ENCODE measurements at places on chromosomes 1 and 21.

- DNase-seq = peak; percentile 93
Observed at GRCh38 chr1:111739194-111739924, at the start of gene INKA2. INKA2 (minus strand) TSS chr1:111739395; CDS start chr1:111739242, 153 bp downstream.

GRCh38 chr21:40155563-40155962 lies 288.3 kb downstream of the PCP4 start:
- no peak for DNase-seq

GRCh38 chr1:24418898-24419628 lies 3.5 kb downstream of the NIPAL3 start:
- DNase-seq = peak; percentile 47

- DNase-seq = no peak
Observed at GRCh38 chr1:82724246-82724645, 923.5 kb downstream of the ADGRL2 start.

DNA sequence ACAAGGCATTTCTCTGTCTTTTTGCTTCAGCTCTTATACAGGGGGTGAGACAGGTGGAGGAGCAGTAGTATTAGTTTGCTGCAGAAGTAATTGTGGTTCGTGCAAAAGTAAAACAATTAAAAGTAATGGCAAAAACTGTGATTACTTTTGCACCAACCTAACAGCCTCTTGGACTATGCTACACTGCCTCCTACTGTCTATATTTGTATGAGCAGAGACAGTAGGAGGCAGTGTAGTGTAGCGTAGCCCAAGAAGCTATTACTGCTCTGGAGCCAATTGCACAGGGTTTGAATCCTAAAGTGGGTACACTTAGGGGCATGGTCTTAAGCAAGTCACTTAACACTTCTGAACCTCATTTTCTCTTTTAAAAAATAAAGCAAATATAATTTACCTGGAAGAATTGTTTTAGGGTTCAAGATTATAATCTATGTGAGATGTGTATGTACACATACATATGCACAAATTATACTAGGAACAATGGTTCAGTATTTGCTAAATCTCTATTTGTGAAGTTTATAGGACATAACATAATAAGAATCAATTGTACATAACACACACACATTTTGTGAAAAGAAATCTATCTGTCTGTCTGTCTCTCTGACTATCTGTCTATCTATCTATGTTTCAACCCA lies 103.8 kb downstream of the BRINP3 start:
- peak; percentile 1 for DNase-seq

DNA sequence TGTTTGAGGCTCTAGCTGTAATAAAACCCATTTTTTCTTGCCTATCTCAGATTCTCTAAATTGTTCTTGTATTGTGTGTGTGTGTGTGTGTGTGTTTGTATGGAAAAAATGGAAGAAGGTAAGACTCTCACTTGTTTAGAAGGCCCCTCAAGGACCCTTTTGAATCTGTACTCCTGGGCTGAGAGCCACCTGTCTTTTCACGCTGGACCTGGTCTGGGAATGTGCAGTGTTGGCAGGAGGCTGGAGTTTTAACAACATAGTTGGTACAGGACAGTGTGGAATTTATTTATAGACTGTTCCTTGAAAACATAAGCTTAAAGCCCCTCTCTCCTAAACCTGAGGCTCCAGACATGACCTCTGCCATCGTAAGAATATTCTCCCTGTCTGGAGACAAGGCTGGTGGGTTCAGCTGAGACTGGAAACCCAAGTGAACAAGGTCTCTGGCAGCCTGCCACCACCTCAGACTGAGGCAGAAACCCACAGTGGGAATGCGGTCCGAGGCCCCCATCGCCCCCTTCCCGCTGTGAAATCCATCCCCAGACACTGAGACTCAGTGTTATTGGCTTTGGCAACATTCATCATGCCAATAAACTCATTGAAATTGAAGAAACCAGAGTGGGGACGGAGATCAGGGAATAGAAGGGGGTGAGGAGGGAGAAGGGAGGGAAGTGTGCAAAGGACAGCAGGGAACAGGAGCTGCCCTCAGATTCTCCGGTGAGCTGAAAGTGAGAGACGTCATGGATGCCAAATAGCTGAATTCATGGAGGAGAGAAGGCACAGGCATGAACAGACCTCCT lies 24.6 kb upstream of the PLXNA2 start:
- no peak for DNase-seq

DNA sequence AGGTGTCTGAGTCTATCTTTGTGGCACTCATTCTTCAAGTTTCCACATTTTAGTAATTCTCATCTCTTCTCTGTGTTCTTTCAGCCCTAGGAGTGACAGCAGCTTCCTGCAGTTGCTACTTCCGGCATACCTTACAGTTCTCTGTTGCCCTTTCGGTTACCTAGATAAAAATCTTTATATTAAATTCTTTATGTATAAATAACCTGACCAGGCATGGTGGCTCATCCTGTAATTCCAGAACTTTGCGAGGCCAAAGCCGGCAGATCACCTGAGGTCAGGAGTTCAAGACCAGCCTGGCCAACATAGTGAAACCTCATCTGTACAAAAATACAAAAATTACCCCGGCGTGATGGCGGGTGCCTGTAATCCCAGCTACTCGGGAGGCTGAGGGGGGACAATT lies 62.9 kb downstream of the CDKN2C start:
- no peak for DNase-seq

- DNase-seq = peak; percentile 68
Observed at GRCh38 chr1:223845037-223845809, 524 bp downstream of the TP53BP2 start.

- DNase-seq = peak; percentile 16
Observed at GRCh38 chr1:22317231-22317919, 134.3 kb upstream of the ZBTB40 start.

DNA sequence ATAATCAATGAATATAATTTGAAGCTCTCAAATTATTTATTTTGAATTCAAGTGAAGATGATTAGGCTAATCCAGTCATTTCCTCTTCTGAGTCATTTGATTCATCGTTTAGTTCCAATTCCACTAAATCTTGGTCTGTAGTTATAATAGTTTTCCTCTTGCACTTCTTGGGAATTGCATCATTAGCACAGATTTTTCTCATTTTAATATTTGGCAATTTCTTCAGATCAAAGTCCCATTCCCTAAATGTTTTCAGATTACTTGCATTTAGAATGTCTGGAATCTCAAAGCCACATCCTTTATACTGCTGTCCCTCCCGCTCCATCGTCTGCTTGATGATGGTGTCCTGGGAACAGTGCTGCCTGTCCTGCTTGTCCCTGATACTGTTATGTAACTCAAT lies 43.5 kb downstream of the MAST2 start:
- DNase-seq = no peak

DNA sequence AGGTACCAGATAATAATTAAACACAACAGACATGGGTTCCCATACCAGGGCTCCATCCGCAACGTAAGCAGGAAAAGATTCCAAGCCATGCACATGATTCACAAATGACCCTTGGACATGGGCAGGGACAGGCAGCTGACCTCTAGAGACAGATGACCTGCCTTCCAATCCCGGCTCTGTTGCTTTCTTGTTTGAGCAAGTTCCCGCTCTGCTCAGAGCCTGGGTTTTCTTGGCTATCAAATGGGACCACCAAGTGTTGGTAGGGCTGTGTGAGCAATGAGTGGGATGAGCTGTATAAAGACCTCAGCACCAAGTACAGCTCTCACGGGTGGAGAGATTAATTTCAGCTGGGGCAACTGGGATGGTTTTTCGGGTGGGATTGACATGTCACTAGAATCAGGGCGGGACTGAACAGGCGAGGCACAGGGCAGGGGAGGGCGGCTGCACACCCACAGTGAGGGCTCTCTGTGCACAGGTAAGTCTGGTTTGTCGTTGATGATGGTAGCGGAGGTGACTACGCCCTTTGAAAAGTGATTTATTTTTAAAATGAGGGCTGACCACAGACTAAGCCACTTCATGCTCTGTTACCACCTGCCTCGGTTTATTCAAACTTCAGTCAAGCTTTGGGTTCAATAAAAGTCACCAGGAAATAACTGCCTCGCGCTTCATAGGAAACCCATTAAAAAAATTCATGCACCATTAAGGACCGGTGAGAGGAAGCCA lies 57.5 kb upstream of the IFFO2 start:
- no peak for DNase-seq

GRCh38 chr21:39663742-39664492 lies 51.2 kb downstream of the B3GALT5 start:
- DNase-seq = no peak

DNA sequence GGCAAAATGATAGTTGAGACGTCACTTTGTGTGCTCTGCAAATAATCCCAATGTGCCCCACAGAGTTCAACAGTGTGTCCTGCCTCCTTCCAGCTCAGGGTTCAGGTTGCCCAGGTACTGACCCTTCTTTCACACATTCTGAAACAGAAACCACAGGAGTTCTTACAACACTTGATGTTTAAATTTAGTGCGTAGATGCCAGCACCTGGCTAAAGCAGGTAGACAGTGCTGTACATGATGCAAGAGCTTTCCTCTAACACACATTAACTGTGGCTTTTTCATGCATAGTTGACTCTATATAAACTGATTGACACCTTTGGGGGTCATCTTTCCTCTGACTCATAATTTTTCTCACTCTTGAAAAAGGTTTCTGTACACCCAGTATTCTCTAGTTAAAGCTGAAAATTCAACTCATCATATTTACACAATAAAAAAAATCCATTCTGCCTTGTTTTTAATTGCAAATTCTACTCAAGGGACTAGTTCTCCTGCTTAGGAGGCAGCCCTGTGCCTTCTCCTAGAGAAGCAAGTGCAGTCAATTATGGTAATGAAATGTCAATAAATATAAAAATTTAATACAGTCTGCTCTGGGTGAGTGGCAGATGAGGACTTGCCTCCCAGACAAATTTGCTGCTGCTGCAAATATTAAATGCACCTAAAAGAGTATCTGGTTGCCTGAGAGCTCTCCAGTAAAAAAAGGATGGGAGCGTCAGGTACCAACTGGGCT lies 91.4 kb downstream of the NR5A2 start:
- no peak for DNase-seq

- no peak for DNase-seq
Observed at GRCh38 chr1:212549503-212550017, 59.0 kb upstream of the ATF3 start.

- no peak for DNase-seq
Observed at GRCh38 chr1:112687785-112688496, 13.5 kb downstream of the MOV10 start.

GRCh38 chr1:32208469-32208868 lies 420 bp upstream of the DCDC2B start:
- no peak for DNase-seq

GRCh38 chr21:42806509-42807140 lies 72.7 kb downstream of the WDR4 start:
- DNase-seq = no peak

- DNase-seq = peak; percentile 38
Observed at GRCh38 chr1:178465011-178465410, 31.8 kb downstream of the CLEC20A start.

DNA sequence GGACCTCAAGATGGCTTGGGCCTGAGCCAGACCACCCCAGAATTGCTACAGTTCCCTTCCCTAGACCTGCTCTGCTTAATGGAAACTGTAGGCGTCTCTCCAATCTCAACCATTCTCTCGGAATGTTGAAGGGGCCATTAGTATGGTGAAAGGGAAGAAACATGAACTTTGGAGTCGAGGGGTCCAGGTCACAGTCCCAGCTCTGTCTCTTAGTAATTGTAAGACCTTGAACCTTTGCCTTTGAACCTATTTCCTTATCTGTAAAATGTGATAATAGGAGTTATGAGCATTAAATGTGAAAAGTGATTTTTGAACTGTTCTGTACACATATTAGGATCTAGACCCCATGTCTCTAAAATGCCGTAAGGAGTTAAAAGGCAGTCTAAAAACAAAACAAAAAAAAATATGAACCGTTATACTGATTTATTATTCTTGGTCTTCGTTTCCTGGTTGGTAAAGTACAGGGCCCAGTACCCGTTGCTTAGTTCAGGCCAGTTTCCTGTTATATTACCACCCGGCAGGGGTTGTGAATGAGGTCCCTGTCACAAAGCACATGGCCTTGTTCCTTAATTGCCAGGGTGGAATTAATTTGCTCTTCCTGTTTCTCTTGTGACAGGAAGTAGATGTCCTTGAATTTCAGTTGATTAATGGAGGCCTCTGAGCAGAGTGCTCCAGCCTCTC lies 42.3 kb downstream of the TCEANC2 start:
- peak; percentile 59 for DNase-seq

GRCh38 chr1:192929597-192929996 lies 120.8 kb downstream of the RGS2 start:
- DNase-seq = no peak

GRCh38 chr21:34274001-34274400 lies 89.8 kb upstream of the KCNE2 start:
- DNase-seq = peak; percentile 69

DNA sequence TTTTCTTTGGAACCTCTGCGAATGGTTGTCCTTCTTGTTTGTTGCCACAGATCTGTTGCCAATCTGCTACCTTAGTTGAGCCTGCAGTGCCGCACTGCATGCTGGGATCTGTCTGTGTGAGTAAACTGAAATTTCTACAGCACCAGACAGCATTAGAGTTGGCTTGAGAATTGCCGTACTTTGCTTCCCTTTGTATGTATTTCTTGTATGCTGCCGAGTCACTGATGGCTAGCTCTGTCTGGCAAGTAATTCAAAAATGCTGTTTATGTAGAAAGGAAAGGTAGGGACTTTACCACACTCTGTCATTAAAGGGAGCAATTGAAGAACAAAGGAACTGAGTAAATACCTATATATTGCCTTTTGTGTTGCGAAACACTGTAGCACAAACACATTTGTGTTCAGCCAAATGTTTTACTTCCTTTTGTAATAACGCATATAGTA lies 857.4 kb downstream of the USP25 start:
- peak; percentile 89 for DNase-seq
